ENCODE measurements at places on chromosomes 2 and 18.

- DNase-seq, result no peak
Measured at GRCh38 chr2:230224458-230224857, 1.1 kb upstream of the SP140 start.

GRCh38 chr18:32049393-32050171, 31.0 kb downstream of the RNF125 start:
- peak; percentile 11 for DNase-seq

DNA sequence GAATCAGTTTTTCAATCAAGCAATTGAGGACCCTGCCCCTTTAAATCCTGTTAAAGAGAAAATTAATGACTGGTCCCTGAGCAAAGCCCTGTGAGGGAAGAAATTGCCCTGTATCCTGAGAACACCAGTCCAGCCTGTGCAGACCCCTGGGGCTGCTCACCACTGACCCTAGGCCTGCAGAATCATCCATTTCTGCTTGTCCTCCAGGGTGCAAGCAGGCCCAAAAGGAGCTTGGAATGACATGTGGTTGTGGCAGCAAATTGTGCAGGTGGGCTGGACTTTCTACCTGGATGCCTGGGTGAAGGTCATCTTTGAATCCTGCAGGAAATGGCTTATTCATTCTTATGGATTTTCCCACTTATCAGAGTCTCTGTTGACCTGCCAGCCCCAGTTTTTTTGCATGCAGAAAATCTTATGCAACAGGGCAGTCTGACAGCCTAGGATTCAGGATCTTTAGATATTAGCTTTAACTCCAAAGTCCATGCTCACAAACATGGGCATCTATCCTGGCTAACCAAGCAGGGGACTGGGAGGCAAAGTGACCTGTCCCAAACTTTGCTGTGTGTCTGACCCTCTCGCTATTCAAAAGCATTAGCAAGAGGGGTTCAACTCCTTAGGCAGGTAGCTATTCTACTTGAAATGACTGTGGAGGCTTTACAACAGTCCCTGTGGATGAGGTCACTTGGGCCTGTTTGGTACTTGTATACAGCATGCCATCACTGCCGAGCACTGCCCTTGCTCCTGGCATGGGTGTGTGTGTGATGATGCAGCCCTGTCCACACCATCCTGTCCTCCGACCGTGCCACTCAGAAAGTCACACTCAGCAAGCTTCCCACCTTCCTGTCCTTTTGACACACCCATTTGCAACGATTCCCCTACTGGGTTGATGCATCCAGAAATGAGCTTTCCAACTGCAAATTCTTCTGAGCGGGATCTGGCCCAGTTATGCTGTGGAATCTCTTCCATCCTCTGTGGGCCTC, 85.3 kb downstream of the CAPN13 start:
- no peak for DNase-seq

- DNase-seq, result no peak
Measured at GRCh38 chr2:136005462-136006196, 20.2 kb upstream of the DARS1 start.

DNA sequence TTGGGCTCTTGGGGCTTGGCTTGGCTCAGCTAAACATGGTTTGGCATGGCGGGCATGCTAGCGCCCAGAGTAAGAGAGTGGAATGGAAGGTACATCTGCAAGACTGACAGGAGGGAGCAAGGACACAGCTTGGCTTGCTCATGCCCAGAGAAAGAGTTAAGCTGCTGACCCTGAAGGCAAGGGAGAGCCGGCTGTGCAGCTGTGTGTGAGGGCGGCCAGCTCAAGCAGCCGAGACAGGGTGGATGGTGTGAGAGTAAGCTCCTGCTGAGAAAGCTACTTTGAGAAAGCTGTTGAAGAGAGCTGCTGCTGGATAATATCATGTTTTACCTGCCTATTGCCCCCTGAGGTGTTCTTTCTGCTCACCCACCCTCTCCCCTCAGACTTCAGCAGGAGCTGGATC, 135.6 kb downstream of the CCBE1 start:
- no peak for DNase-seq

- no peak for DNase-seq
Measured at GRCh38 chr2:222424276-222424728, at the start of gene SGPP2. TSS of gene SGPP2 (plus strand) at chr2:222424543. CDS start at chr2:222424603, 60 bp downstream.

- DNase-seq, result no peak
Measured at GRCh38 chr2:22904126-22904684, 480.8 kb upstream of the KLHL29 start.

Measured in foreskin keratinocyte (primary cell).